ENCODE measurements at places on chromosomes 5 and 9. TPM values are rescaled to one million over a fixed set of nuclear protein-coding genes. Genes with fewer than 3 reads are reported as not detected.

The SMIM33 gene
- total RNA-seq = 0.08 TPM

The NFIB gene
- total RNA-seq = not detected

The ADAMTS6 gene
- total RNA-seq = 2.0 TPM

The TMEM174 gene
- total RNA-seq = not detected

The TMEM141 gene
- 17.1 TPM for total RNA-seq

The SLC25A2 gene
- 0.22 TPM for total RNA-seq

The NOXA1 gene
- total RNA-seq = 6.7 TPM

The GLT6D1 gene
- not detected for total RNA-seq

The GZMA gene
- total RNA-seq = 3.5 TPM

The FAM221B gene
- total RNA-seq = not detected
